Tongue (tissue), 3 donors: ENCODE measurements at places on chromosomes 1 and 21.
A peak's percentile ranks its signal among the peaks of the same experiment; 100 is the strongest.

DNA sequence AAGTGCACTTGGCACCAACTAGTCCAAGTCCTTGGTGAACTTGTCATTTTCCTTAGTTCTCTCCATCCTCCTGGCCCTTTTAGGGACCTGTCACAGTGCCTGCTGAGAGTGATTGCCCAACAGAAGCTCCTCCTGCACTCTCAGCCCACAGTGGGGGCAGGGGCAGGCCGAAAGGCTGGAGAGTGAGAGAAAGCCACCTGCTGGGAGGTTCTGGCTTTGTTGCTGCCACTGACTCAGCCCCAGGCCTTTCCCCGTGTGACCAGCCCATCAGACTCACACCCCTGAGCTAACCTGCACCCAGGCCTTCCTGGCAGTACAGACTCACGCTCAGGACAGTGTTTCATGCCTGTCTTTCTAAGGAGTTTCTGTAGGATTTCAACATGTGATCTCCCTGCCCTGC is 17.1 kb upstream of the PROK1 start:
- DNase-seq, result no peak

DNA sequence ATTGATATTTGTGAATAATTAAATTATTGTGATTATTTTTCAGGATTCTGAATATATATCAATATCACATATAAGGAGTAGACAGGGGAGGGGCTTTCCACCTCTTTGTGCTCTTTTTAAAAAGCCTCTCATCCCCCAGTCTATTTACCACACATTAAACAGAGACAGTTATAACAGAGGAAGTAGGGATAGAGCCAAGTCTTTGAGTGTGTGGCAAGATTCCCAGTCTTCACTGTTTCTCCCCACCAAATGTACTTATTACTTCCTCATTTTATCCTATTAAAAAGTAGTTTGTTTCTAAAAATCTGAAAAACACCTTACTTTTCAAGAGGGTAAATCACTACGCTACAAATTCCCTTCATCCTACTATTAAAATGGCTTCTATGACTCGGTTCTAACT is 46.7 kb downstream of the EPS15 start:
- peak; percentile 51 for DNase-seq

DNA sequence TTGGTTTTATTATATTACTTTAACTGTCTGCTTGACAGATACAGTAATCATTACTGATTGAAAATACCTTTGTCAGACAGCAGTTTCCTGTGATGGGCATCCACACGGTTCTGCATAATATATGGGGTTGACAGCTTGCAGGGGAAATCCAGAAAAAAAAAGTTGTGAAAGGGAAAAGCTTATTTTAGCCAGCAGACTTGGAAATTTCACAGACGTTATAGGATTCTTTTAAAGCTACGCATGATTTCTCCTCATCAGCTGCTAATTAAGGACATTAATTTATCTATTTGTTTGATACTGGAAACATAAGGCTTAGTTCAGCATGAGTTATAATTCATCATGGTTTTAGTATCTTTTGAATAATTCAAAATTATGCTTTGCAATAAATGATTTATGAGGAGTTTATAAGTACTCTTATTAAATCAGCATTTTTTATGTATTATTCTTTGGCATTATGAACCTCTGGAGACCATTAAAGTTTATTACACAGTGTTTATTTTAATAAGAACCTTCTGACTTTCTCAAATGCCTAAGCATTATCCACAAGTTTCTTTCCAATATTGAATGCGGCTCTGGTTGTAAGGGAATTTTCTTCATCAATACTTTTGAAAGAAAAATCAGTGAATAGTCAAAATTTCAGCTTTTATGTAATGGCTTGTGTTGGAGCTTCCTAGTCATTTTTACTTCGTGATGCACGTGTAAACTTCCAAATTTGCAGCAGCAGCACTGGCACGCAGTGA is 235.3 kb upstream of the KCNK2 start:
- no peak for DNase-seq

GRCh38 chr1:27142464-27142863 is 12.5 kb downstream of the SLC9A1 start:
- no peak for DNase-seq

GRCh38 chr21:44972821-44973220 is 33.0 kb downstream of the SLX9 start:
- DNase-seq, result no peak

DNA sequence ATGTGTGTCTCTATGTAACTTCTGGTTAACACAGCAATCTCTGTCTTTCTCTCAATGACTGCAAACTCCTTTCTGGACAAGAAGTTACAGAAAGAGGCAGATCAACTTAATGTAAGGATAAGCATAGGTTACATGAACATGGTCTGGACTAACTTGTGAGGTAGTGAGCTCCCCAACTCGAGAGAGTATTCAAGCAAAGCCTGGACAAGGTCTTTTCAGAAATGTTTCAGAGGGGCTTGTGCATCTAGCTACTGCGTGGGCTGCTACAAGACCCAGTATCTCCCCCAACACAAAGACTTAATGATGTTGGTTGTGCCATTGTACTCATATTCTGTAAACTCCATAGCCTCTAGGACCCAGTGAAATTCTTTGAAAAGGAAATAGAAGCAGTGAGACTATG is 23.5 kb upstream of the CLSTN1 start:
- no peak for DNase-seq

- DNase-seq, result no peak
These were observed 23.0 kb upstream of the DNAJC11 start for GRCh38 chr1:6724517-6725141.

GRCh38 chr1:58143972-58144697 is 402.4 kb downstream of the OMA1 start:
- DNase-seq, result no peak

- DNase-seq, result peak; percentile 75
These were observed 579.6 kb downstream of the USP25 start for GRCh38 chr21:16309250-16309971.
